ENCODE measurements at places on chromosomes 1 and 21.
A peak's percentile ranks its signal among the peaks of the same experiment; 100 is the strongest.

DNA sequence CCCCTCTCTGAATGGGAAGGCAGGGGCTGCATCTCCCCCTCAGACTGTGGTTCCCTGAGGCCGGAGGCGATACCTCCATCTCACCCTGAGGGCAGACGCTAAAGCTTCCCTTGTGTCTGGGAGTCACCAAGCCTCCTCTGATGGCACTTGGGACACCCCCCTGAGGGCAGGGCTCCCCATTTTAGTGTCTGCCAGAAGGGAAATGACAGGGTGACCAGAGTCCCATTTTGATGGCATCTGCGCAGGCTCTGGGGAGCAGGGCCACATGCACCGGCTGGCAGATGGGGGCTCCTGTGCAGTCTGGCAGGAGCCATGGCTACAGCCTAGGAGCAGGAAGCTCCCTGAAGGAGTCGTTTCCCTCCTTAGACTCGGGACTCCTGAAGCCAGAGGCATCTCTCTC lies 1.7 kb downstream of the S100A2 start:
- no peak for DNase-seq

GRCh38 chr1:192488058-192488457 lies 87.5 kb upstream of the RGS1 start:
- no peak for DNase-seq

DNA sequence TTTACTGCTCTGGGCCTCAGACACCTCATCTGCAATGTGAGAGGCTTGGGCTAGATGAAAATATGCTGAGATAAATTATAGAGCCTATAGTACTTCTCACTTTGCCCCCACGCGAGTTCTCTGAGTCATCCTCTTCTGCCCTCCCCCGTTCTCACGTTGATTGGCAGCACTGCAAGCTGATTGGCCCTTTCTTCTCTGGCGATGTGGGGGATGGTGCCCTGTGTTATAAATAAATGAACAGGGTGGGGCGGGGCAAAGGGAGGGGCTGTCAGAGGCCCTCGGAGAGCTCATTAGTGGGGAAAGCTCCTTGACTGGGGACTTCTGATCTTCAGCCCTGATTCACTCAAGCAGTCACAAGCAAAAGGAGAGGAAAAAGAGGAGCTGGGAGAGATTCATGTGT lies 64.3 kb upstream of the ZC3H12A start:
- DNase-seq = no peak

GRCh38 chr1:3356827-3357460 lies 97.5 kb upstream of the ARHGEF16 start:
- DNase-seq = no peak

GRCh38 chr1:89966656-89967055 lies 28.3 kb upstream of the ZNF326 start:
- DNase-seq = no peak

DNA sequence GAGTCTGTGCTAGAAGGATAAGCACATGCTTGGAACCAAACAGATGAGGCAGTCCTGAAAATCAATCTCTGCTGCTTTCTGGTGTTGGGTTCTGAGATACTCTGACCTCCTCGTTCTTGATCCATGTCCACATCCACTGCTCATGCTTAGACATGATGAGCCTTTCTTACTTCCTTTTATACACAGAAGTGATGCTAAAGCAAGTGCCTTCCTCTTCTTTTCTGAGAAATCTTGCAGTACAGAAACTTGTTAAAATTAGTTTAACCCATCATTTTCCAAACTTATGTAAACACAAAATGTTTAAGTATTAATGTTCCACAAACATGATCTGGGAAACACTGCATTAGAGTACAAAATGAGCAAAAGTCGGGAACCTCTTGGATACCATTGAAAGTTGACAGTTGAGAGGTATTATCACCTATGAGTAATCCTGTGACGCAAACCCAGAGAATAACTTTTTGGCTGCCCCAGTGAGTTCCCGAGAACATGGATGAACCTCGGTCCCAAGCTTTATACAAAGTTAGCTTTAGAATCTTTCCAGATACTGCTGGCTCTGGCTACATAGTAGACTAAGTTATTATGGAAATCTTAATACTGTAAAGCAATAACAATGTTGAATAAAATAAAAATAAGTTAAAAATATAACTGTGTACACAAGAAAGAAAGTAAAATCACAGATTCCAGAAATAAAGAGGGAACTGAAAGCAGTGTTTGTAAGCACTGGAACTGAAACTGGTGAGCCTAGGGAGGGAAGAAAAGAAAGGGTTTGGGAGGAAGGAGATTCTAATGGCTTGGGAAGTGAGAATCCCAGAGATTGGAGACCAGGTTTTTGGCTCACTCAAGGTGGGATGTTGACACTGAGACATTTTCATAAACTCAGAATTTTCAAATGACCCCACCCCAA lies 429.3 kb upstream of the RUNX1 start:
- no peak for DNase-seq

DNA sequence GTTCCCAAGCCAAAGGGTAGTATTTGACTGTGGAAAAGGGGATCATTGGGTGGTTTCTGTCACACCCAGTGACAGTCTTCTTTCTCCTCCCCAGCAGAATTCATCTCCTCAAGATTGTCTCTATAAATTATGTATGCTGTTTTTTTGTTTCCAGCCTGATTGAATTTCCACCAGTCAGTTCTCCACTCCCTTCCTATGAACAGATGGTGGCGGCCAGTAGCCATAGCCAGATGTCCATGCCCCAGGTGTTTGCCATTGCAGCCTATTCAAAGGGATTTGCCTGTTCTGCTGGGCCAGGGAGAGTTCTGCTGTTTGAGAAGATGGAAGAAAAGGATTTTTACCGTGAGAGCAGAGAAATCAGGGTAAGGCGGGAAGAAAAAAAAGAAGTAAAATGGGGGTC lies 12.9 kb downstream of the CFAP57 start:
- DNase-seq = no peak

GRCh38 chr1:78664763-78665162 lies 15.1 kb downstream of the IFI44 start:
- no peak for DNase-seq

DNA sequence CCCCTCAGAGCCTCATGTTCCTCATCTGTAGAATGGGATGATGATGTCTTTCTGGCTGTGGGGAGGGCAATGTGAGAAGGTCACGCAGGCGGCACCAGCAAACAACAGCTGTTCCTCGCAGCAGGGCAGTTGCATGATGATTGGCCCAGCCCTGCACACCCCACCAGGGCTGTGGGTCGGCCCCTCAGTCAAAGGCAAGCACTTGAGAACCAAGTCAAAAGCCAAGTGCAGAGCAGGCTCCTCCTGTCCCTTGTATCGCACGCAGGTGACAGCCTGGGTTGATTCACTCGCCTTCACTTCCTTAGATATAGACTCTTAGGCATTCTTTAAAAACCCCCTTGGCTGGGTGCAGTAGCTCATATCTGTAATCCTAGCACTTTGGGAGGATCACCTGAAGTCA lies 191.9 kb upstream of the C1orf174 start:
- no peak for DNase-seq

DNA sequence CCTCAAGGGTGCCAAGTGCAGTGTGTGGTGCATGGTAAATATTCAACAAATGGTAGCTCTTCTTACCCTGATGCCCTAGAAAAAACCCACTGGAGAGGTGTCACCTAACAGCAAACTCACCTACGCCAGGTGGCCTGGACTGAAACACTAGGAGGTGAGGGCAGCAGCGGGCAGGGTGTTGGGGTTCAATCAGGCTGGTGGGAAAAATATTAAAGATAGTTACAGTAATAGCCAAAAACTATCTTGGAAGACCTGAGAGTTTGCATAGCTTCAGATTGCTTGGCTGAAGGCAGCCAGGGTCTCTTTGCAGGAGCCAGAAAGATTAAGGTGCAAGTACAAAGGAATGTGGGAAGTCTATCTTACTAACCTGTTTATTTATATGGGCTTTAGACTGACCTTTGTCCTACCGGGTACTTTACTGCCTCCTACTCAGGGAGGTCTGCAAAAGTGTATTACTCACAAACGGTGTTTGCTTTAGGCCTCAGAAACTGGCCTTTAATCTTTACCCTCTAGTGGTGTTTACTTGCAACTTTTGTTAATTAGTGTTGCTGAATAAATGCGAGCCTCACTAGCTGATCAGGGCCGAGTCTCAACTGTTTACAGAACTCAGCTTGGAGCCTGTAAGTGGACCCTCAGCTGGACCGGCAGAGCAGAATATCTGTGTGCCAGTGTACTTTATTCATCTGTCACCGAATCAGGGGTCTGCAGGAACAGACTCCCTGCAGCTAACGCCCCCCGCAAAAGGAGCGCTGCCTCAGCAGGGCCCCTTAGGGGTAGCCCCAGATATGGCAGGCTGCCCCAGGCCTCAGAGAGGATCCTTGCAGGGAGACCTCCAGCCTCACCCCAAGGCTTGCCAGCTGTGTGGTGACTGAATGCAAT lies 63.9 kb downstream of the SYF2 start:
- DNase-seq = no peak

DNA sequence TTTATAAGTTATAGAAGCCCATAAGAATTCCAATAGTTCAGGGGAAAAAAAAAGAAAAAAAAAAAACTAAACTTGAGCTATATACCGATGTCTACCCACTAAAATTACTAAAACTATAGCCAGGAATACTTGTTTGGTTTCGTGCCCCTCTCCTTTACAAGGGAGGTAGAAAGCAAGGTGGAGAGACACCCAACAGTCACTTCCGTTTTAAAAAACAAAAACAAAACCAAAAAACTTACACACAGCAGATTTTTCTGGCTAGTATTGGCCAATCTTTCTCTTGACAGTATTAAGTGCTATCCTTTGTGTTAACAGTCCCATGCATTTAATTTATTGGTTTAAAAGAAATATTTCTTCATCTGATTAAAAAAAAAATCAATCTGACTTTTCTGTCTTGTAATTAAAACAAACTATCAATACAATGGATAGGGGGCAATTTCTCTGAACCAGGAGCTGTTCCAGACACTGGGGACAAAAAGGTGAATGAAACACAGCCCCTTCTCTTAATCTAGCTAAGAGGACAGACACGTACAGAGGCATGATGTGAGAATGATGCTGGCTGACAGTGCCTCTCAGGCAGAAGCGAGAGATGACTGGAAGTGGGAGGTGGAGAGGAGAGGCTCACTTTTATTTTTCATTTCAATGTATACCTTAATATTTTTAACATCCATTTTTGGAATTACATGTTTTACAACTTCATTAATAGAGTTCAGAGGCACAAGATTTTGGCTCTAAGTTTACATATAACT lies 214.8 kb downstream of the RERE start:
- peak; percentile 71 for DNase-seq

- peak; percentile 81 for DNase-seq
Observed at GRCh38 chr1:224377676-224378006, 21.0 kb downstream of the CNIH4 start.

- DNase-seq = no peak
Observed at GRCh38 chr1:145936247-145936646, 9.0 kb upstream of the RBM8A start.

DNA sequence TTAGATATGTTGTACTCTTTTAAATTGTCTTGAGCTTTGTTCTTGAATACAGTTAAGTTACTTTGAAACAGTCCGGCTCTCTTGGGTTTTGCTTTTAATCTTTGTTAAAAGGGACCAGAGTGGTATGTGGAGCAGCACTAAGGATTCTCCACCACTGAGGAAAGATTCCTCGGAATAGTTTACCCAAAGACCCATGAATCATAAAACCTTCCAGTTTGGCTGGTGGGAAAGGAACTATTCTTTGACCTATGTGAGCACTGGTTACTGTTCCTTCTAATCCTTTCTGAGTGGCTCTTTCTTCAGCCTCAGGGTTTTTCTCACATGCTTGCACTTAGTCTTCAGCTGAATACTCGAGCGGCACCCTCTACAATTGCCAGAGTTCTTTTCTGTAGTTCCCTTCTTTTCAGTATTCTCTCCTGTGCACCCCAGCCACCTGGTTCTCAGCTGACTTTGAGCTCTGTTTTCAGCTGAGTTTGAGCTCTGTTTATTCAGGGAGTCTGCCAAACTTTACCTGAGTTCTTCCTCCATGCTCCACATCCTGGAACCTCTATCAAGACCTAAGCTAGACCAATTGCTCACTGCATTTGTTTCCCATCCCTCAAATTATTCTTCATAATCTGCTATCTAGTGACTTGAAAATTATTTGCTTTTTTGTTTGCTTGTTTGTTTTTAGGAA lies 253.8 kb upstream of the PLXNA2 start:
- no peak for DNase-seq

DNA sequence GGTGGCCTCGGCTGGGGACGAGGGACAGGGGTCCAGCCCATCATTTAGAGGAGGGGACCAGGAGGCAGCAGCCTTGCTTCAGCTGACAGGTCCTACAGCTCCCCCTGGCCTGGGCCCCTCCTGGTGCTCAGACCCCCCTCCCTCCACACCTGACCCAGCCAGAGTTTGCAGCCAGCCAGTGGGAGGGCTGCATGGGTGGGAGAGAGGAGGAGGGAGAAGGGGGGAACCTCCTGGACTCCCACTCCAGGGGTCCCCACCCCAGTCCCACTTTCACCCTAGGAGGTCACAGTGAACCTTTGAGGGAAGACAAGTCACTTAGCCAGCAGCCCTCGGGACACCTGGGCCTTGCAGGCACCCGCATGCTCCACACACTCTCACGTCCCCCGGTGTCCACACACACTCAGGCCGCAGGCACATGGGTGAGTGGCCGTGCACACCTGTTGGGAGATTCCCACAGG lies 108.9 kb upstream of the ZBTB40 start:
- no peak for DNase-seq

DNA sequence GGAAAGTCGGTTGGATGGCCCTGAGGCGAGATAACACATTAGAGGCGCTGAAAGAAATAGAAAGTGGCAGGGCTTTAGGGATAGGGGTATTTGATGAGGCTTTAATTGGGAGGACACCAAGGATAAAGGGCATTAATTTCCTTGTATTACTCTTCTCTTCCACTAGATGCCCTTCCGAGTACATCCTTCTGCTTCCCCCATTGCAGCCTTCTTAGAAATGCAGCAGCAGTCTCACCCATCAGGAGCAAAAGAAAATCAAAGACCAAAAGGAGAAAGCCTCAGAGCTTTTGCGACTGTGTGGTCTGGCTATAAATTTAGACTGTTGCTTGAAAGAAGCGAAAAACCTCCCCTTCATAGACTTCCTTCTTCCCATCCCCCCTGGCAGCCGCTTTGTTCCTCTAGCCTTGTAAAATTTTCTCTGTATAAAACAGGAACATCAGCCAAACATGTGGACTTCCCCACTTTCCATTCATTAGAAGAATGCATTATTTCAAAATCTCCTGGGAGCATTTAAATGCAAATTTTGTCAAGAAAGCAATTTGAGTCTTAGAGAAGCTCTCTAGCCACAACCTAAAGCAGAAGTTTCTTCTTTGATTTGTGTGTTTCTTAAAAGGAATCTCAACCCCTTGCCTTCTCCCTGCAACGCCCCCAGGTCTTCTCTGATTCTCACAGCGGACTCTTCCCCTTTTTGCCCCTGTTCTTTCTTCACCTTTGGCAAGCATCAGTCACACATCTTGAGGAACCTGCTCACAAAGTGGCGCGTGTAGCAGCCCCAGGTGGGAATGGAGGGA lies 76.6 kb downstream of the NDUFS5 start:
- peak; percentile 70 for DNase-seq
